CD4-positive, CD25-positive, alpha-beta regulatory T cell (primary cell): ENCODE measurements at places on chromosomes 13 and 19.

GRCh38 chr19:55686311-55687050, 11.5 kb downstream of the EPN1 start:
- no peak for DNase-seq

- DNase-seq: no peak
Measured at GRCh38 chr13:90928109-90928508, 419.4 kb upstream of the MIR17HG start.

- DNase-seq: no peak
Measured at GRCh38 chr13:73902296-73902695, 231.9 kb downstream of the KLF12 start.

DNA sequence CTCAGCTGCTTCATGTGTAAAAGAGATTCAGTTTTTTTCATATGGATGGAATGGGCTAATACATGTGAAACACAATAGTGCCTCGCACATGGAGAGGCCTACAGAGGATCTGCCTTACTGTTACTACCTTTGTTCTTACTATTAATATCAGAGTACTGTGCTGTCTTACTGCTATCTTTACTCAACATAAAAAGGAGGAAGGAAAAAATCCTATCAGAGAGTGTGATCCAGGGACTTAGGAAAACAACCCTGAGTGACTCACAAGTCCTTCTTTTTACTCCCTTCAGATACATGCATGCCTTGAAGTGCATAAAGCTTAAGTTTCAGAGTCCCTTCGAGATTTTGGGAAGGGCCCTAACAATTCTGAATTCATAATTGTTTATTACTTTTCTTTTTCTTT, 136.8 kb downstream of the TBC1D4 start:
- no peak for DNase-seq

GRCh38 chr13:46373623-46374022, 13.4 kb downstream of the RUBCNL start:
- no peak for DNase-seq

DNA sequence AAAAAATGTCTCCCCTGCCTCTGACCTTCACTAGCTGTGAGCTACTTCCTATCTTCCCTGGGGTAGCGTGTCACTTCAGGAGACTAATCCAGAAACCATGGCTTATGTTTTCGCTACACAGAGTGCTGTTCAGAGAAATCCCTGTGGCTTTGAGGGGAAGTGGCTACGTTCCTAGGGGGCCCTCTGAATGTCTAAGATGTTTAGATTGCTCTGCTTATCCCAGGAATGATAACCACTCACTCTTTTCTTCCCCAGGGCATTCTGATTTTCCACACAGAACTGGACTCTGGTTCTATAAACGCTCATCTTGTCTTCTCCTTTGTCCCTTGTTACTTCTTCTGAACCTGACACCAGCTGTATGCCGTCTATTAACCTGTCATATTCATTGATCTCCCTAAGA, 572.5 kb downstream of the OLFM4 start:
- no peak for DNase-seq

DNA sequence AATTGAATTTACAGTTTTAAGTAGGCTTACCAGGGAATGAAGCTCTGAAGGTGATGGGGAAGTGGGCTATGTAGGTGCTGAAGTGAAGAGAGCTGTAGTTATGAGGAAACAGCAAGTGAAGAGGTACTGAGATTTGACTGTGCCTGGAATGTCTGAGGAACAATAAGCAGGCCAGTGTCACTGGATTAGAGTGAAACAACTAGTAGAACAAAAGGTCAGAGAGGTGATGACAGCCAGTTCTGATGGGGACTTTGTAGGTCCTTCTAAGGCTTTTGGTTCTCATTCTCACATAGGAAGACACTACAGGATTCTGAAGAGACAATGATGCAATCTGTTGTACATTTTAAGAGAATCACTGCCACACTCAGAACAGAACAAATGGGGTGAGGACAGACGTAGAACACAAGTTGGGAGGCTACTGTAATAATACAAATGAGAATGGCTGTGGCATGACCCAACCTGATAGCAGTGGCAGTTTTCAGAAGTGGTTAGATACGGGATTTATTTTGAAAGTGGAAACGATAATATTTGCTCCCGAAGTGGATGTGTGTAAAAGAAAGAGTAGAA, 130.8 kb downstream of the MYCBP2 start:
- no peak for DNase-seq

DNA sequence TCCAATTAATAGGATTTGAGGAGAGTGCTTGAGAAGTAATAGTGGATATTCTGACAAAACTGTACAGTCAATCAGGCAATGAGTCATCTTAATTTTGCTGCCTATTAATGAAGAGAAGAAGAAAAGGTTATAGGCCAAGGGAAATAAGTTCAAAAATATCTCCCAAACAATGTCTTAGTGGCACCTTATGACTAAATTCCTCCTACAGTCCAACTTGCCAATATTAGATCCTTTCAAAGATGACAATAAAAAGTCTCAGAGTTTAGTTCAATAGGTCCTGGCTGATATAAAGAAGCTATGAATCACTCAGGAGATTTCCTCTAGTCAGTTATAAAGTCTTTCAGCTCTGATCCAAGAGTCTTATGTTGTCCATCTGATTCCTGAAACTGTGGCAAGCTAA, 27.9 kb downstream of the UGGT2 start:
- DNase-seq: no peak

DNA sequence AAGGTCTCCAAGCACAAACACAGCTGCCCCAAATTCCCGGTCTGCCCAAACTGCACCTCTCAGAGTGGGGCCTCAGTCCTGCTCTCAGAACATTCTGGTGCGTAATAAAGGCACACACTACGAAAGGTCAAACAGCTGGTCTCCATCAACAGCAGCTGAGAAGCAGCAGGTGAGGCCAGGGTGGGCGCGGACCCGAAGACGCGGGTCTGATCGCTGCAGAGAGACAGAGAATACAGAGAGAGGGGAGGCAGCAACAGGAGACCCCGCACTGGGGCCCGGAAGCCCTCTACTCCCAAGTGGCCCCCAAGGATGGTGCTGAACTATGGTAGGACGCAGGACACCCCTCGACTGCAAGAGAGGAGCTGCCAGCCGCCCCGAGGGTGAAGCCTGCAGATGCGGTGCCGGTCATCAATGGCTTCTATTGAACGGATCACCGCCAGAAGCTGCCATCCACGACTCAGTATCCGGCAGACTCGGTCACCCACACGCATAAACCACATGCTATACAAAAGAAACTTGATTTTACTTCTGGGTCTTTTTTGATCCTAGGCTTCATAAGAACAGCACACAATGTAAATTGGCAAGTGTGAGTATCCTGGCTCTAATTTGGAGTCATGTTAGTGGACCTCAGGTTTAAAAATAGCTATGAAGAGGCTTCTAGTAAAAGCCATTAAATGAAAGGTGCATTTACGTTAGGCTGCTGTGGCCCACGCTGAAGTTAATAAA, 33.4 kb downstream of the STK24 start:
- DNase-seq: no peak

DNA sequence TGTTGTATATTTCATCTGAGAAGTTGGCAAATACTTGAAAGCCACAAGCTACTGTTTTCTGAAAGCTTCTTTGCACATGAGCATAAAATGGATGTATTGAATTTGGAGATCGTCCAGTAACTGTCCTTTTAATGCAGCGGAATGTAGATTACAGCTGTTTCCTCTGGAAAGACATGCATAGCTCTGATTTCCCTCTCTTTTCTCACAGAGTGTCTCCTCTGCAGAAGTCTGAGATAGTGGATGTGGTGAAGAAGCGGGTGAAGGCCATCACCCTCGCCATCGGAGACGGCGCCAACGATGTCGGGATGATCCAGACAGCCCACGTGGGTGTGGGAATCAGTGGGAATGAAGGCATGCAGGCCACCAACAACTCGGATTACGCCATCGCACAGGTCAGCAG, 283.0 kb downstream of the SHISA2 start:
- no peak for DNase-seq
